ENCODE measurements at places on chromosomes 16 and 17.

DNA sequence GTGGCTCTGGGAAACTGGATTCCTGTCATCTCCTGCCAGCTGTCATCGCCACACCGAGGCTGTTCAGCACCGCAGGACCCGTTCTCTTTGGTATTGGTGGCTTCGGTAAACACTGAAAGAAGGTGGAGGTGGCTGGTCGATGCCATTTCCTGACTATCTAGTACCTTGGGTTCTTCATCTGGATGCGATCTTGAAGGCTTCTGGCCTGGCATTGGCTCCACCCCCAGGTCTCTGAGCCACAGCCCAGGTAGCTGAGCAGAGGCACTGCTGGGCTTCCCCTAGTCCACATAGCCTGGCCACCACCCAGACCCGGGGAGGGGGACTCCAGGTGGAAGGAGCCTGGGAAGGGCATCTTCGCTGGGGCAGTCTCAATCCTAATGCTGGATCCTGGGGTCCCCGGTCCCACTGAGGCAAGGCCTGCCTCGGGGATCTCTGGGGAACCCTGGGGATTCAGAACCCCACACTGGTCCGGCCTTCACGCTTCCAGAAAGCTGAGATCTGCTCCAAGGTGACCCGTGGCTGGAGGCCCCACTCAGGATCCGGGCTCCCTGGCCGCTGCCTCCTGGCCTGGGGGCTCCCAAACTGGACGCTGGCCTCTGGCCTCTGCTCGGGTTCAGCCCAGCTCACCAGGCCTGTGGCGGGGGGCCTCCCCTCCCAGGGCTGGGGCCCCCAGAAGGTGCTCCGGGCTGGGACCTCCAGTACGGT lies 1.8 kb downstream of the C16orf54 start:
- no peak for DNase-seq

DNA sequence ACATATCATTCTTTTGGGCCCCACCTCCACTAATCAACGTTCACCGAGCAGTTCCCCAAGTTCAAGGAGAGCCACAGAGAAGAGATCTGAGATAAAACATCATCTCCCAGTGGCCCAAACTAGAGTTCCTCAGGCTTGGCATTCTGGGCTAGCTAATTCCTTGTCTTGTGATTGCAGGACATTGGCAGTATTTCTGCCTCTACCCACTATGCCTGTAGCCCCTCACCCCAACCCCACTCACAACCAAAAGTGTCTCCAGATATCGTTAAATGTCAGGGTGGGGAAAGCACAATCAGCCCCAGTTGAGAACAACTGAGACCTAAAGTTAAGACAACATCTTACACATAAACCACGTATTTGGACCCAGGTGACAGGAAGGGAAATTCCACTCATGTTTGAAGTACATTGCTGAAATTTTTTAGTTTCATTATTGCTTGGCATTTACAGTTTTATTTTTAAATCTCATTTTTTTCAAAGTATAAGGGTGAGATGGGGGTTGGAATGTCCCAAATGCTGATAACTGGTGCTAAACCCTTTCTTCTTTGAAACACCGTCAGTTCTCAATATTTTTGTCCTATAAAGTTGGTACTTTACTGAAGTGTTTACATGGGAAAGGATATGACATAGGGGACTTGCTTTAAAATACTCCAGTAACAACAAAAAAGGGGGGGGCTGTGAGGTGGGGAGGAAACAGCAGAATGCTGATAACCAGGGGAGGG lies 13.6 kb downstream of the ZC3H7A start:
- DNase-seq: no peak

DNA sequence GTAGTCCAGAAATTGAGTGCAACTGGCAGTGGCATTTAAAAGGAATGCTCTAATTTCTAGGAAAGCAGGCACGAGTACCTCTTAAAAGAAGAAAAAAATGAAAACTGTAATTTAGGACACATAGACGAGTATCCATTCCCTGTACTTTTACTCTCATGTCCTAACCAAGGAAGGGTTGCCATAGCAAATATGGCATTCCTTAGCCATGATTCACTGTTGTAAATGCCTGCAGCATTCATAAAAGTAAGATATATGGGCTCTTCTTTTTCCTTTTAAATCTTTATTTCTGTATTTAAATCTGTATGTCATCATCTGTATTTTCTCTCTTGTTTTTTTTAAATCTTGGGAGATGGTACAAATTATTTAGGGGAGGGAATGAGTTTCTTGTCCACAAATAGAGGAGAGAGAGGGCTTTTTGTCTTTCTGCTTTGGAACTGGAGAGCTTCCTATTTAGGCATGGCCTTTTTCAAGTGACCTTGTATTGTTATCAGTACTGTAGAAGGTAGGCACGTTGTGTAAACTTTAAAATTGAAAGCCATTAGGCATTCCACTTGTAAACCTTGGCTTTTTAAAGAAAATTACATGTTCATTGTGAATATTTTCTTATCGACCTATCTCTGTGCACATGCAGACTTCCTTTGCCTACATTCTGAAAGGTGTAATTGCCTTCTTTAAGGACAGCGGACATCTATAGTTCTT lies 50.0 kb downstream of the TENT4B start:
- no peak for DNase-seq

- no peak for DNase-seq
Measured at GRCh38 chr16:49618955-49619354, 237.0 kb downstream of the ZNF423 start.

GRCh38 chr16:67593288-67593687 lies 31.0 kb downstream of the CTCF start:
- no peak for DNase-seq

DNA sequence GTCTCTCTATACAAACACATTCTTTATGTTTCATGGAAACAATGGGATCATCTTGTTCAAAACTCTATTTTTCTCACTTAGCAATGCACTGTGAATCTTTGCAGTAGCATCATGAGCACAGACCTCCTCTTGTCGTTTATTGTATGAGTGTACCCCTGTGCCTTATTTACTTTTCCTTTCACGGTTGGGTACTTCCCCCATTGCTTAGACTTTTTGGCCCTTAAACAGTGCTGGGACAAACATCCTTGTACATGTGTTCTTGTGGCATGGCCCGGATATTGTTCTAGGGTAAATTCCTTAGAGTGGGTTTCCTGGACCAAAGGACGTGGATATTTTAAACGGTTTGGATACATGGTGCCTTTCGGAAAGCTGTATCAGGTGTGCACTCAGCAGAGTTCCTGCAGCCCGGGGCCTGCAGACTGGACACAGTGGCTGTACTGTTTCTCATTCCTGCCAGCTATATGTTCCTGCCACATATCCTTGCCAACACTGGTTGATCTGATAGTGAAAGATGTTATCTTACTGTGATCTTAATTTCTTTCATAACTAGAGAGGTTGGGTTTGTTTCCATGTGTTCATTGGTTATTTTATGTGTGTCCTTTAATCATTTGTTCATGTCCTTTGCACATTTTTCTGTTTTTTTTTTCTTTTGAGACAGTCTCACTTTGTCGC lies 111.1 kb downstream of the OR1D5 start:
- DNase-seq: no peak

- no peak for DNase-seq
Measured at GRCh38 chr17:67461876-67462275, 84.8 kb downstream of the PITPNC1 start.

GRCh38 chr17:74343121-74343520 lies 17.1 kb downstream of the KIF19 start:
- no peak for DNase-seq

DNA sequence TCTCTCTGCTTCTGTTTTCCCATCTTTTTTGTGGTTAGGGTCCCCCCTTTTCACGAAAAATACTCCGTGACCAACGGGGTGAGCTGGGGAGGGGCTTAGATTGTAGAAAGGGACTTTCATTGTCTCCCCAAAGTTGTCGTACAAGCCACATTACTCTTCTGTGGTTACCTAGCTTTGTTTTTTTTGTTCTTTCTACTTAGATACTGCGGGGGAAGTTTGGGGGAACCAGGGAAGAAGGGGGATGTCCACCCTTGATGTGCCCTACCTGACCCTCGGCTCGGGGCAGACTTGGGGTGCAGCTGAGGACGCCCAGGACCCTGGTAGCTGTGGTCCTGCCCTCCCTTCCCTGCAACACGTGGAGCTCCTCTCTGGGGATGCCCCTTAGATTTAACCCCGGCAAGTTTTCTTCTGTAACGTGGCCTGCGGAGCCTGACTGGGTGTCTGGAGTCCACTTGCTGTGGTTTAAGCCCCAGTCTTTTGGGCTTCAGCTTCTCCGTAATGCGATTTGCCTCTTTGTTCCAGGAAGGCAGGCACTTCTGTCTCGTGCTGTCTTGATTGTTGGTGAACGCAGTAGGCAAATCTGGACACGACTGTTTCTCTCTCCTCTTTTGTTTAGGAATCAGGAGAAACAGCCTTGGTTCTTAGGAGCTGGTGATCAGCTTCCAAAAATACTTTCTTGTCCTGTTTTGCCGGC lies 892 bp downstream of the ABCC1 start:
- DNase-seq: no peak

DNA sequence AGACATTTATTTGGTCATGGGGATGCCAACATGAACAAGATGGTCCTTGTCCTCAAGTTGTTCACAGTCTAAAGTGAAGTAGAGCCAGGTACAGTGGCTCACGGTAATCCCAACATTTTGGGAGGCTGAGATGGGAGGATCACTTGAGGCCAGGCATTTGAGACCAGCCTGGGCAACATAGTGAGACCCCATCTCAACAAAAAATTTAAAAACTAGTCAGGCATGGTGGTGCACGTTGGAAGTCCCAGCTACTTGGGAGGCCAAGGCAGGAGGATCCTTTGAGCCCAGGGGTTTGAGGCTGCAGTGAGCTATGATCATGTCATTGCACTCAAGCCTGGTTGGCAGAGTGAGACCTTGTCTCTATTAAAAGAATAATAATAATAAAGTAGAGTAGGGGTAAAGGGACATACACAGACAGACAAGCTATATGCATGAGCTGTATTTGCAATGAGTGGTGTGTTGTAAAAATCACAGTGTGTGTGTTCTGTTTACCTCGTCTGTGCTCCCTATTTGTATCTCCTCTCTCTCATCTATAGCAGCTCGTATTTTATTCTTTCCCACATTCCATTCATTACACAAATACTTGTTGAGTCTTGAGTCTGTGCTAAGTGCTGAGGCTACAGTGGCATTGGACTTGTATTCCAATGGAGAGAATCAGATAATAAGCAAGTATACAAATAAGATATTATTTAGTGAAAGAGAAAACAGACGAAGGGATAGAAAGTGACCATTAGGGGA lies 73.9 kb upstream of the DHX40 start:
- DNase-seq: no peak

- DNase-seq: no peak
Measured at GRCh38 chr16:154217-155030, 2.0 kb downstream of the HBZ start.

DNA sequence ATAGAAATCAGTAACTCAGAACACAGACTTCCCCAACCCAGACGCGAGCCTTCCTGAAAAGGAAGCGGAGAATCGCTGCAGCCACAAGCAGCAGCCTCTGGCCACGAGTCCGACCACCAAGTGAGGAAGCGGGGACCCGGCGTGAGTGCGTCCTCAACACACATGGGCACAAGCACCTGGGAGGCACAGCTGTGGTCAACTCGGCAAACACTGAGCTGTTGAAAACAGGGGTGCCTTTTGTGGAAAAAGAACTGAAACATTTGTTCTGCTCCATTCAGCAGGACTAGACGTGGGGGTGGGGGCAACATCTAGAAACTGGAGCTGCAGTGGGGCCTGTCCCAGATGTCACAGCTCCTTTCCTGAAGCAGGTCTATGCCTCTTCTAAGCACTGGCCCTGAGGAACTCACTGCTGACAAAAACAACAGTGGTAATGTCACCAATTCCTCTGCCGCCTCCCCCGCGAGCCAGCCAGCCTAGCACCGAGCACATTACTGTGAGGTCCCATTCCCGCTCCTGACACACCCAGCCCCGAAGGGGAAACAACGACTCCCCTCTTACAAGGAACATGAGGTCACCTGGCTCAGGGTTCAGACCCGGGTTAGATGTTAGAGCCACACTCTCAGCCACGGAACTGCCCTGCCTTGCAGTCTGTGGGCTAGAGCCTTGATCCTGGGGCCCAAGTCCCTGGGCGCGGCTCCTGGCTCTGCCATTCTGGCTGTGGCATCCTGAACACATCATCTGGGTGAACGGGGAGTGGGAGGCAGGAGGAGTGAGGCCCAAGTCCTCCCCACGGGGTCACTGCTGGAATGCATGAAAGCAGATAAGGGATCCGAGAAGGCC lies 29.0 kb downstream of the KDM8 start:
- DNase-seq: no peak

- no peak for DNase-seq
Measured at GRCh38 chr16:14062261-14062660, 8.9 kb upstream of the MRTFB start.

DNA sequence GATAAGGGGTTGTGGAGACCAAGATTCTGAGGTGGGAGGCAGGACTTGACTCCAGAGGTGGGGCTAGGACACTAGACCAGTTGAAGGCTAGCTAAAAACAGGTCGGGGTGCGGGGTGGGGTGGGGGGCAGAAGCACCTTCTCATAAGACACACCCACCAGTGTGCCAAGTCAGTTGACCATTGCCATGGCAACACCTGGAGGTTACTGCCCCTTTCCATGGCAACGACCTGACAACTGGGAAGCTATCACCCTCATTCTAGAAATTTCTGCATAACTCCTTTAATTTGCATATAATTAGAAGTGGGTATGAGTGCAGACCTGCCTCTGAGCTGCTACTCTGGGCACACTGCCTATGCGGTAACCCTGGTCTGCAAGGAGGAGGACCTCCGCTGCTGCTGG lies 53.9 kb upstream of the ALOX12 start:
- DNase-seq: no peak
